ENCODE measurements at places on chromosomes 12 and 14.

- DNase-seq, result no peak
Measured at GRCh38 chr14:34213332-34213731, 248.7 kb downstream of the SPTSSA start.

DNA sequence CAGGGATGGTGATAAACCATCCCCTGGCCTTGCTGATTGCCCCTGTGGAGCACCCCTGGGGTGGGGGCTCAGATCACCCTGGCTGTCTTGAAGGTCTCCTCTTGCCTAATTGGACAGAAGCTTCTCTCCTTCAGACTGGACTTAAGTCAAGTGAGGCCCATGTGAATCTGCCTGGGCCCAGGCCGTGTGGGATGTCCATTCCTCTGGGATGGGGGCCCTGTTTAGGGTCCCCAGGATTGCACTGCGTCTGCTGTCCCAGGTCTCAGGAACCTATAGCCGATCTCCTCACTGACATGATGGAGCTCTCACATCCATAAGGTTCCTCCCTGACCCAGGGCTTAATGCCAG lies 20.2 kb downstream of the SERPINA1 start:
- DNase-seq, result no peak

DNA sequence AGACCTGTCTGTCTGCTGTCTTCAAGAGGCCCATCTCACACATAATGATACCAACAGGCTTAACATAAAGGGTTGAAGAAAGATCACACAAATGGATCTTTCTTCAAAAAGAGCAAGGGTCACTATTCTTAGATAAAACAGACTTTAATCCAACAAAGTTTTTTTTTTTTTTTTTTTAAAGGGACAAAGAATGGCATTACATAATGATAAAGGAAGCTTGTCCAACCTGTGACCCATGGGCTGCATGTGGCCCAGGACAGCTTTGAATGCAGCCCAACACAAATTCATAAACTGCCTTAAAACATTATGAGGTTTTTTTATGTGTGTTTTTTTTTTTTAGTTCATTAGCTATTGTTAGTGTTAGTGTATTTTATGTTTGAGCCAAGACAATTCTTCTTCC lies 6.8 kb upstream of the FAM186B start:
- no peak for DNase-seq

GRCh38 chr12:1875608-1876007 lies 42.8 kb downstream of the CACNA2D4 start:
- no peak for DNase-seq

DNA sequence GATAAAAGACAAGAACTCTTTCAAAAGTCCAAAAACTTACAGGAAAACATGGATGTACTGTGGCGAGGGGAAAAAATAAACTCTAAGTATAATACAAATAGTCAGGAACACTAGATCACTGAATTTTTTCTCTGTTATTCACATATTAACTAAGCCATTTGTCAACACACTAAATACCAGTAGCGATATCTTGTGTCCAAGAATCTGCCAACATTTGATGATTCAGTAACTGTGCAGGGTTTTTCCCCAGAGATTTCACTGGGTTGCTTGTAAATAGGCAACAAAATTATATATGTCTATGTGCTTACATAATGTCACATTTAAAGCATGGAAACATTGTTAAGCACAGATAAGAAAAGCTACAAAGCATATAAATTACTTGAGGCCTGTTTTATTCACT lies 205.9 kb downstream of the KIF21A start:
- no peak for DNase-seq

DNA sequence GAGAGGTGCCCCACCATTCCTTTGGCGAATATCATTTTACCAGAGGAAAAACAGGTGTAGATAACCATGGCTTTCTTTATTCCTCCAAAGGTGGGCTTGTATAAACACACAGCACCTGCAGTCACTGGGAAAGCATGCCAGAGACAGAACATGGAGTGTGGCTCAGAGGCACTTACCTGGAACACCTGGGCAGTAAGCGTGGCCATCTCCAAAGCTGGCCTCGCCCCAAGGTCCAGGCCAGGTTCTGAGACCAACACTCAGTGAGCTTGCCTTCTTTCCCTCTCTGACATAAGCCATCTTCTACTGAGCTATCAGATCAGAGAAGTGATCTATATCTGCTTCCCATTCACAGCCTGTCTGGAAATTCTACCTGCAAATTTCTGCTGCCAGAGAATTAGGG lies 70.5 kb downstream of the NUAK1 start:
- no peak for DNase-seq

- no peak for DNase-seq
Measured at GRCh38 chr14:77485256-77485655, 13.4 kb downstream of the ISM2 start.

DNA sequence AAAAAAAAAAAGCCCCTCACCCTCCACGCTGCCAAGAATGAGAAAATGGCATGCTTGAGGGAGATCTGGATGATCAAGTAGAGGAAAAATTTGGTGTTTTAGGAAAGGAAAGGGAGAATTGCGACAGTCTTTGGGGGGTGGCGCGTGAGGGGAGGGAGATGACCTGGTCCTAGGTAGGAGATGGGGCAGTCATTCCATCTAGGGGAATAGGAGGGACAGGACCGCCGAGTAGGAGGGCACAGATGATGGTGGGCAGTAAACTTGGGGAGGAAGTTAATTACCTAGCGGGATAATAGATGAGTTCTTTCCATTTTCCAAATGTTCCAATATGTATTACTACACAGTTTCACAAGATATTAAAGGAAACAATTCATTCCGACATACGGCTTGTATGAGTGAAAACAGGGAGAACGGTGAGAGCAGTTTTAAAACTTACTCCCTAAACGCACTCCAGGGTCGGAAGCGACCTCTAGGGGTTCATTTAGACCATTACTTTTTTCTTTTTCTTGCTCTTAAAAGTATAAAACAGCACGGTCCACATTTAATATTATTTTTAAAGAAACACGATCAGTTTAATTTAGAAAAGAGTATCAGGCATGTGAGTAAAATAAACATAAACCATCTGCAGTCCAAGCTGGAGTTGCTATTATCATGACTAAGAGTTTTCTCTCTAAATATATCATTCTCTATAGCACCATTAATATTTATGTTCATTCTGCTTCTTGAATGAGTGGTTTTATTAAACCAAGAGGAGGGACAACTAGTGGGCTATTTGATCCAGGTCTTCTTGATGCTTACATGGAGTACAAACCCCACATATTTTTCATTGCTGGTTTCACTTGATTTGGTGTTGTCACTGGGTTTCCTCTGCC lies 3.0 kb upstream of the FNTB start:
- peak; percentile 44 for DNase-seq

DNA sequence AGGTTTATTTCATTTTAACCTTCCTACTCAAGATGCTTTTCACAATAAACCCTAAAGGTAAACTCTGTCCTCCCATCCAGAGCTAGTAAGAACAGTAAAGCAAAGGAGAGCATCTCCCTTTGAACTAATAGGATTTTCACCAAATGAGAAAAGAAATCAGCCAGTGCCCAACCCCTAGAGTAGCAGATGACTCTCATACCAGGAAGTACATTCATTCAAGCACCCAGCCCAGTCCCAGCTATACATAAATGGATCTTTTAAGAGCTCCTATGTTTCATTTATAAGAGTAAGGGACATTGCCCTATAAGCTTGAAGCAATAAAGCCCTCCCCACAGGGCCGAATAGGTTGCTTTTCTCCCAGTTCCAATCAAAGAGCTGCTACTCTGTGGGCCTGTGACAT lies 7.6 kb downstream of the BAZ2A start:
- no peak for DNase-seq

DNA sequence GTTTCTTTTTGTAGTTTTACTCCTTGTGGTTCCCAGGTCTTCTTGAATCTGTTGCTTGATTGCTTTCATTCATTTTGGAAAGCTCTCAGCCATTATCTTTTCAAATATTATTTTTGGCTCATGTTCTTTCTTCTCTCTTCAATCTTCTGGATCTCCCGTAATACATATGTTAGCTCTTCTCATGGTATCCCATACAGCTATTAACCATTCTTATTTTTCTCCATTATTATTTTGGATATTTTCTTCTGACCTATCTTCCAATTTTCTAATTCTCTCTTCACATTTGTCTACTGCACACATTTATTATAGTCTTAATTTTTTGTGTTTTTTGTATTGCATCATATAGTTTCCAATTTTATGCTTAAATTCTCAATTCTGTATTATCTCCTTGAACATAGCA lies 123.9 kb upstream of the ARID2 start:
- no peak for DNase-seq

DNA sequence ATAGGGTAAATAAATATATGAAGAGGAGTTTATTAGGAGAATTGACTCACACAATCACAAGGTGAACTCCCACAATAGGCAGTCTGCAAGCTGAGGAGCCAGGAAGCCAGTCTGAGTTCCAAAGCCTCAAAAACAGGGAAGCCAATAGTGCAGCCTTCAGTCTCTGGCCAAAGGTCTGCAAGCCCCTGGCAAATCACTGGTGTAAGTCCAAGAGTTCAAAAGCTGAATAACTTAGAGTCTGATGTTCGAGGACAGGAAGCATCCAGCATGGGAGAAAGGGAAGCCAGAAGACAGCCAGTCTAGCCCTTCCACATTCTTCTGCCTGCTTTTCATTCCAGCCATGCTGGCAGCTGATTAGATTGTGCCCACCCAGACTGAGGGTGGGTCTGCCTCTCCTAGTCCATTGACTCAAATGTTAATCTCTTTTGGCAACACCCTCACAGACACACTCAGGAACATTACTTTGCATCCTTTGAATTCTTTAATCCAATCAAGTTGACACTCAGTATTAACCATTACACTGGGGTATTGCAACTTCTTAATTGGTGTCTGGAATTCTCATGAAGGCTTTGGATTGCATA lies 736.5 kb upstream of the LMO3 start:
- no peak for DNase-seq

DNA sequence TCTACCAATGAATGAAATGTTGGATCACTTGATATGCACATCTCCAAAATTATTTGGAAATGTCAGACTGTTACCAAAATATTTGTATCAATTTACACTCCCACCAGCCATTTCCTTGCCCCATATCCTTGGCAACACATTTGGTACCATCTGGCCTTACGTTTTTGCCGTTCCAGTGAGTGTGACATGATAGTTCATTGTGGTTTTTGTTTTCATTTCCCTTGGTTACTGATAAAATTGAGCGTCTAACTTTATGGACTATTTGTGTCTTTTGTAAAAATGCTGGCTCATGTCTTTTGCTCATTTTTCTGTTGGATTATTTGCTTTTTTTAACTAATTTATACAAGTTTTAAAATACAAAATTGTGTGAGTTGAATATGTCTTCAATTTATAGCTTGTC lies 11.0 kb downstream of the KLHDC1 start:
- DNase-seq, result no peak

GRCh38 chr12:93154753-93155480 lies 222.8 kb upstream of the NUDT4 start:
- DNase-seq, result no peak

GRCh38 chr12:125773033-125773640 lies 707.9 kb downstream of the AACS start:
- no peak for DNase-seq

GRCh38 chr14:77181603-77182437 lies at the start of gene TMEM63C:
Gene TMEM63C, plus strand, starts transcription at chr14:77181798. Its CDS starts 37,016 bp downstream, at chr14:77218814.
- DNase-seq, result peak; percentile 54

- DNase-seq, result no peak
Measured at GRCh38 chr14:33728010-33728498, 222.8 kb downstream of the EGLN3 start.

DNA sequence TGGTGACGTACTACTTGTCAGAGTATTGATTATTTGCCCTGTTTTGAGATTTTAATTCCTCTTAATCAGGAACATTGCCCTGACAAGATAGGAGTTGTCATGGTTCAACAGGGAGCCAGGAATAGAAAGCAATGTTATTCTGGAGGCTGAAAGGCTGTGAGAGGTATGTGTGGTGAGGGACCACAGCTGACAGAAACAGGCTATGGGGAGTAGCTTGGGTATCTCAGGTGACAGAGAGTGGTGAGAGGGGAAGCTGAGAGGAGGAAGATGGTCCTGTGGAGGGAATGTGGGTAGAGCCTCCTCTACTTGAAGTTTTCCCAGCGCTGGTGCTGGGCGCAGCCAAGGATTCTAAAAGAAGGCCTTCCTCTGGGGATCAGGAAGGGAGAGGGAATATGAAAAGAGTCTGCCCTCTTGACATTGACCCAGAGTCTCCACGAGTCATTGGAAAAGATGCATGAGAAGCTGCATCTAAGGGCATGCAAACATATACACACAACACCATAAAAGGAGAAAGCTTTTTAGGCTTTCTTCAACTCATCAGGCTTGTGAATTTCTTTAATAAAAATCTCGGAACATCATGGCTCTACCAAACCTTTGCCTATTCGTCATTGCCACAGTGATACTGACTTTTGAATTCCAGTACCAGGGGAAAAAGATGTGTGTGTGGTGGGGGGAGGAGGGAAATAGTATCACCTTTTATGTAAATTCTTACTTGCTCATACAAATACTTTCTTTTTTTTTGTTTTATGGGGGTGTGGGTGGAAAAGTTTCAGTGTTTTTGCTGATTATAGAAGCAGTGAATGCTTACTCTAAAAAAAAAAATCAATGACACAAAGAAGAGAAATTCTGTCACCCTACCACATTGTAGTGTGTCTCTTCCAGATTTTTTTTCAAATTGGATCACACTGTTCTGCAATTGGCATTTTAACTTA lies 39.9 kb upstream of the DHRS7 start:
- DNase-seq, result no peak

DNA sequence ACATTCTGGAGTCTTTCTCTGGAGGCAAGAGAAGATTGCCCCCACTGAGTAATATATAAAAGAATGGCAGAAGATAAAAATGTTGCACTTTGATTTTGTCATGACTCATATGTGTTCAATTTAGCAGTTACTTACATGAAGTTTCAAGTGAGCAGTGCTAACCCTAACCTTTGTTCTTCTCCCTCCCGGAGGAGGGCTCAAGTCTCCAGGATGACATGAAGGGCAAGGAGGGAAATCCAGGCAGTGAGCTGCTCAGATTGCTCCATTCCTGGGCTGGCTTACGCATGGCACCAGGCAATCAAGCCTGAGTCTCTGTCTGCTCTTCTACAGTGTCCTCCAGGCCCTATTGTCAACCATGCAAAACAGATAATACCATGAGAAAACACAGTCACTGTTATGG lies 322.3 kb downstream of the DUSP6 start:
- no peak for DNase-seq

- no peak for DNase-seq
Measured at GRCh38 chr12:131756441-131756840, 45.6 kb downstream of the SFSWAP start.

DNA sequence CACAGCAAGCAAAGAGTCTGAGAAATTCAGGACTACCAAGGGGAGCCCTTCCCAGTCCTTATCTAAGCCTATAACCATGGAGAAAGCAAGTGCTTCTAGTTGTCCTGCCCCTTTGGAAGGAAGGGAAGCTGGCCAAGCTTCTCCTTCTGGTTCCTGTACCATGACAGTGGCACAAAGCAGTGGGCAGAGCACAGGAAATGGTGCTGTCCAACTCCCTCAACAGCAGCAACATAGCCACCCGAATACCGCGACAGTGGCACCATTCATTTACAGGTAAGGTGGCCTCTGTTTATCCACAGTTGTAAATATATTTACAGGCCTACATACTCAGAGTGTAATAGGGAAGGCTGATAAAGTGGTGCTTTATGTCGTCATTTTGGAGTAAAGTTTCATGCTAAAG lies 176.5 kb downstream of the NAV3 start:
- no peak for DNase-seq

GRCh38 chr14:100677554-100678468 lies 48.9 kb upstream of the DLK1 start:
- DNase-seq, result no peak

GRCh38 chr12:93569301-93569655 lies 3.2 kb upstream of the SOCS2 start:
- DNase-seq, result no peak

Data from activated CD4-positive, alpha-beta memory T cell treated with anti-CD3 and anti-CD28 coated beads, Interleukin-2, amount 10 ng/mL, durations not matched to agents 7 days and 5 days (primary cell).